Thymus (tissue), 14 donors: ENCODE measurements at places on chromosomes 1 and 21. TPM values are rescaled to one million over a fixed set of nuclear protein-coding genes. Genes with fewer than 3 reads are reported as not detected.

GFI1 gene
- total RNA-seq, result 38.8 TPM

DNA sequence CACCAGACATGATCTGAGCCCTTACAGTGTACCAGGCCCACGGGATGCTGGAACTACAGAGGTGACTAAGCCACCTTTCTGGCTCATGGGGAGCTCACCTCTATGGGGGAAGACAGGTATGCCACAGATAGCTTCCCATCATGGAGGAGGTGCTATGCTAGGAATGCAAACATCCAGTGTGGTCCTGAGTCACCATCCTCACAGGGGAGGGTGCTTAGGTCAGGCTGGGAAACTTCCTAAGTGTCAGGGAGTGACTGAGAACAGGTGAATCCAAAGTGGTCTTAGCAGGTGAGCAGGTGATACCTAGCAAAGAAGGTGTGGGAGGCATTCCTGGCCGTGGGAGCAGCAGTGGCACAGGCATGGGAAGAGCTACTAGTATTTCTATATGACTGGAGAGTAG is 8.6 kb upstream of the RASSF5 start:
- DNase-seq, result no peak

GRCh38 chr1:12654657-12655056 is 10.8 kb downstream of the AADACL4 start:
- DNase-seq, result no peak

- DNase-seq, result no peak
These were observed 195.6 kb upstream of the CAMK1G start for GRCh38 chr1:209387969-209388329.

DNA sequence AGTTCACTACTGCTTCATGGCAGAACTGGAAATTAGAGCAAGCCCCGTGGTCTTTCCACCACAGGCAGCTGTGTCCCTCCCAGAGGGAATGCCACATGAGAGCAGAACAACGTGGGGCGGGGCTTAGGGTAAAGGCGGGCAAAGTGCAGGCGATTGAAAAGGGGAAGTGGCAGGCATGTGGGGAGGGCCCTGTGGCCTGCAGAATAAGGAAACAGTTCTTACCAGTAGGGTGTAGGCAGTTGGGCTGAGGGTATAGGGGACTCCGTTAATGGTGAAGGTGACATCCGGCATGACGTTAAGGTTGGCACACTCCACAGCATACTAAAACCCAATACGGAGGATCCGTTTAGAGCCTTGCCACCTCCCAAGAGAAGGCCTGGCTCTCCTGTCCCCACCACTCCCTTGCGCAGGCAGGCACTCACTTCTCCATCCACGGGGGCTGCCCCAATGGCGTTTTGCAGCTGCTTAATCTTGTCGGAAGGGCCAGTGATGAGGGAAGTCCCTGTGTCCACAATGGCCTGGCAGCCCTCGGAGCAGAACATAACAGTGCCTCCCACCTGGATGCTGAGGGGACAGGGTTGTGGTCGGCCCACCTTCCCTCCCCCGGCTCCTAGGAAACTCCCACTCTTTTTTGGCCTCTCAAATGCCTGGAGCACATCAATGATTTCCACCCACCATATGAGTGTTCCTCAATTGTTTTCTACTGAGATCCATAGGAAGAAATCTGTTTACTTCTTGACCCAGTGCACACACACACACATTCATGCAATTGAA is 9.1 kb upstream of the RAB7B start:
- DNase-seq, result peak; percentile 83
